SIG-M5 (cell line): ENCODE measurements at places on chromosomes 16 and 17.
A peak's percentile ranks its signal among the peaks of the same experiment; 100 is the strongest.

GRCh38 chr16:19913340-19913645 lies 28.6 kb upstream of the GPRC5B start:
- no peak for DNase-seq

DNA sequence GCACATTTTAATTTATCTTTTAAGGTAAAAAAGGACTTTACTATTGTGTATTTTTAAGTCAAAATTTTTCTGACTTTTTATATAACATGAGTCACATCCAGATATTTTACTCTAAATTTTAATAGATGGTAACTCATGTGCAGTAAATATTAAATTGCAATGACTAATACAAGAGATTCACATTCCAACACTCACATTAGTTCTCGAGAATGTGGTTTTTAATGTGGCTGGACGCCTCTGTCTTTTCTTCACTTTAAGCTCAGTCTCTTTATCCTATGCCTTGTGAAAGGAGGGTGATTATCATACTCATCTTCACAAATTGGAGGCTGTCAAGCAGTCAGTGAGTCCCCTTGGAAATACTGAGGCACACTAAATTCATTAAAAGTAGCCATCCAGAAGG lies 315.6 kb downstream of the HS3ST3B1 start:
- DNase-seq = no peak

GRCh38 chr17:72515291-72516065 lies 394.7 kb downstream of the SOX9 start:
- no peak for DNase-seq

DNA sequence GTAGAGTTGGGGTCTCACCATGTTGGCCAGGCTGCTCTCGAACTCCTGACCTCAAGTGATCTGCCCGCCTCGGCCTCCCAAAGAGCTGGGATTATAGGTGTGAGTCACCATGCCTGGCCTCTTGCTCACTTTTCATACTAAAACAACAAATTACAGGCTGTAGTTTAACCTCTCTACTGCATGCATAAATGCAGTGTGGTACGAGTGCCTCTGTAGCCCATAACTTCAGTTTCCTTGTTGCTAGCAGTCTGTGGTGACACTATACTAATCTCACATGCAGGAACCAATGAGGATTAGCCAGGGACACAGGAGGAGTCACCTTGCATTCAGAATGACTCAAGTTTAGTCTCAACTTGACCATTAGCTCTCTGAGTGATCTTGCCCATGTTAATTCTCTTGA lies 20.1 kb downstream of the HMOX2 start:
- no peak for DNase-seq

DNA sequence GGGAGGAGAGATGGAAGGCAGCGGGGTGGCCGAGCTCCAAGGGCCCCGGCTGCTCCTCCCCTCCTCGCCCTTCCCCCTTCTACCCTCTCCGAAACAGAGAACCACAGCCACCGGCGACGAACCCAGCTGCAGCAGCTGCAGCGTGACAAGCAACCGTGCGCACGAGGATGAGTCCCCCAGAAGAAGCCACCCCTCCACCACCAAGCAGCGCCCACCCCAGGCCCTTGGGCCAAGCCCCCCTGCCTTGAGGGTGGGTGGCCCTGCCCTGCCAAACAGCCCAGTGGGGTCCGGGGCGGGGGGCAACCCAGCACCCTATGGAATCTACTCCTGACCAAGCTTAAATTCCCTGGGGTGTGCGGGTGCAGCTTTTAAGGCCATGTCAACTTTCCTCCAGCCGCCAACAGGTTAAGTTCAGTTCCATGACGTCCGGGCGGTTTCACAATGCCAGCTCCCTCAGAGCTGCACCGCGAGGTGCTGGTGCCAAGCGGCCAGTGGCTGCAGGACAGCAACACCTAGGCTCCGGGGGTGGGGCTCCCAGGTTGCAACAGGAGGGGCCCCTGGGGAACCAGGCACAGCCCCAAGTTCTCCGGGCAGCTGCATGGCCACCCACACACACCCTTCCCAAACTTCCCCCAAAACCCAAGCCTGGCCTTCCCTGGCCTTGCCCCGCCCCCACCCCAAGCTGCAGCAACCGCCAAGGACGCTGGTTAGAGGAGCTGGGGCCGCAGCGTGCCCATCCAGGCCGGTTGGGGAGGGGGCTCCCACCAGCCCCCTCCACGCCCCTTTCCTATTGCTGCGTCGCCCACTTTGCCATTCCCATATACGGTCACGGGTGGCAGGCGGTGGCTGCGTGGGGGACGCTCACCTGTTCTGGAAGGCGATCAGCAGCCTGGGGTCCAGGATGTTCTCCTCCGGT lies 2.0 kb downstream of the CBX4 start:
- peak; percentile 28 for DNase-seq

GRCh38 chr16:57693550-57693949 lies 1.1 kb upstream of the DRC7 start:
- DNase-seq = no peak

- DNase-seq = no peak
Measured at GRCh38 chr17:72730077-72730476, 362.4 kb downstream of the SLC39A11 start.

- DNase-seq = peak; percentile 46
Measured at GRCh38 chr16:53094013-53094630, 39.3 kb downstream of the CHD9 start.

- DNase-seq = no peak
Measured at GRCh38 chr16:3022208-3022683, 1.5 kb downstream of the HCFC1R1 start.

- DNase-seq = no peak
Measured at GRCh38 chr17:80650751-80651518, 106.3 kb downstream of the RPTOR start.

DNA sequence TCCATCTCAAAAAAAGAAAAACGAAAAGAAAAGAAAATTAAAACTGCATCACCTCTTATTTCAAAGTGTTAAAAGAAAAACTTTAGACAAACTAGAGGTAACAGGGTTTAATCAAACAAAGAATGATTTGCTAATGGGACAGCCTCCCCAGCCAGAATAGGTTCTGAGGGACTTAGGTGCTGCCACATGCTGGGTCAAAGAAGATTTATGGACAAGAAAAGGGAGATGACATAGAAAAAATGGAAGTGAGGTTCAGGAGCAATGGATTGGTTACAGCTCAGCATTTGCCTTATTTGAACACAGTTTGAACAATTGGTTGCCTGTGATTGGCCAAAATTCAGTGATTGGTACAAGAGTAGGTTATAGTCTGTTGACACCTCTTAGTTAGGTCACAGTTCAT lies 21.1 kb downstream of the TMC5 start:
- no peak for DNase-seq

DNA sequence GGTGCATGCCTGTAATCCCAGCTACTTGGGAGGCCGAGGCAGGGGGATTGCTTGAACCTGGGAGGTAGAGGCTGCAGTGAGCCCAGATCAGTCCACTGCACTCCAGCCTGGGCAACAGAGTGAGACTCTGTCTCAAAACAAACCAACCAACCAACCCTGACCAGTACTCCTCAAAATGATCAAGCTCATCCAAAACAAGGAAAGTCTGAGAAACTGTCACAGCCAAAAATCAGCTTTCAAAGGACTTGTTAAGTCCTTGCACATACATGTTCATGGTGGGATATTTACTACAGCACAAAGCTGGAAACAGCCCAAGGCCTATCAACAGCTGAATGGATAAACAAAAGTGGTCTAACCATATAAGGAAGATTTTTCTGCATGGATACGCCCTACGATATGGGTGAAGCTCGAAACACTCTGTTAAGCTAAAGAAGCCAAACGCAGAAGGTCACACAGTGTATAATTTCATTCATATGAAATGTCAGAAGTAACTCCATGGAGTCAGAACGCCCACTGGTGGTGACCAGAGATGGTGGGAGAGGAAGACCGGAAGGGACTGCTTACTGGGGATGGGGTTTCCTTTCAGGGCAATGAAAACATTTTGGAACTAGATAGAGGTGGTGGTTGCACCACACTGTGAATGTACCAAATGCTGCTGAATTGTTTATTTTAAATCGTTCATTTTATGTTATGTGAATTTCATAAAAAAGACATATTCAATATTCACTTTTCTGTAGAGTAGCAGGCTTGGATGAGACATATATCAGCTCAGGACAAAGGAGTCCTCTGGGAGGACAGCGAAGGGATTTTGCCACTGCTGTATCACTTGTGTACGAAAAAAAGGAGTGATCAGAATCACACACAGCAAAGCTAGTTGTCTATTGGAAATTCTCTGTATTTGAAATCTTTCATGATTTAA lies 17.7 kb downstream of the CCL17 start:
- DNase-seq = no peak

DNA sequence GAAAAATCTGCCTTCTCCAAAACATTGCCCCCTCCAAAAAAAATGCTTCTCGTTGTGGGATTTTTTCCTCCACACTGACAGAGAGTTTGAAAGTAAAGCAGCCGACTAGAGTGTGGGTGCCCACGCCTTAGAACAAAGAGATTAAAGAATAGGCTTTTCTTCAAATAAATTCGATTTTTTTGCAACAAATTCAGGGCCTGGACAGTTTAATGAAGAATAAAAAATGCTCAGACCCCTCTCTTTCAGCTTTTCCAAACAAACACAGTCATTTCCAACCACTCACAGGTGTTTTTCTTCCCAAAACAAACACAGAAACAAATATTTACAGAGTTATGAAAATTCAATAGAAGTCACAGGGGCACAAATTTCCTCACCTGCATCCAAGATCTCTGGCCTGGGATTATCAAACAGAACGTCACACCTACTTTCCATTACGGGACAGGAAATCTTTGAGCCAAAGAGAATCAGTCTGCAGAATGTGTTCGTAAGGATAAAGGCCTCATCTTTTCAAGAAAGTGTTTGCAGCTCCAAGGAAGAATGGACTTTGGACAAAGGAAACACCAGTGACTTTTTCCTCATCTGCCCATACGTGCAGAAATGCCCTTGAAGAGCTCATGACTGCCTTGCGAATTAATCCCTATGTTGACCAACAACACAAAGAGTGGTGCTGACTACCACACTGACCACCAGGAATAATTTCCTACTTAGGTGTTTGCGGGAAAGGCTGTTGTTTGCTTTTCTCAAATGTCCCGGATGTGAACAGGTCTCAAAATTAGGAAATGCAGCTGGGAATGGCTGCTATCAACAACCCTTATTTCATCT lies 31.3 kb upstream of the TOX3 start:
- no peak for DNase-seq

GRCh38 chr17:63547083-63547523 lies 3.2 kb upstream of the DCAF7 start:
- DNase-seq = no peak

GRCh38 chr16:9177861-9178260 lies 86.4 kb downstream of the HAPSTR1 start:
- no peak for DNase-seq

DNA sequence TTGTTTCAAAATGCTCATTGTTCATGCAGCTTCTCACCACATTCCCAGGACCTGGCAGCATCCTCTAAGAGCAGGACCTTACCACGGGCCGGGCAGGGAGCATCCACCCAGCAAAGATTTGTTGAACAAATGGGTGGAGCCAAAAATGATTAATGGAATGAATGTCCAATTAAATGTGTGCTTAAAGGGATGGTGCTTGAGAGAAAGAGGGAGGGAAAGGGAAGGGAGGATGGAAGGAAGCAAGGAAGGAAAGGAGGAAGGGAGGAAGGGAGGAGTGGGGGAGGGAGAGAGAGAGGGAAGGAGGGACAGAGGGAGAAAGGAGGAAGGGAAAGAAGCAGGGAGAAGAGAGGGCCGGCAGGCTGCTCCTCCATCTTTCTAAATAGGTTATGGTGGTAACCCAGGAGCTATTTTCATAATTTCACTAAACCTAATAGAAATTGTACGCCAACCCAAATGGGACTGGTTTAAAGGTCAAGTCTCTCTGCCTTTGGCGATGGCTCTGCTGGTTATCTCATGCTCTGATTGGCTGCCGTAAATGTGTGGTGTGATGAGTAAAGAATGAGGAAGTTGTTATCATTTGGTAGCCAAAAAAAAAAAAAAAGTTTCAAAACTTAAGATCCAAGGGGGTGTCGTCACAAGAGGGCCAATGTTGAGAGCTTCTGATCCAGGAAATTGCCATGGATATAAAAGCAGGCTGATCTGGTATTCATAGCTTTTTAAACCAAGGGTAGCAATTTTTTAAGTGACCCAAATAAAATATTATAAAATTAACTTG lies 126.7 kb upstream of the FOXF1 start:
- DNase-seq = no peak

DNA sequence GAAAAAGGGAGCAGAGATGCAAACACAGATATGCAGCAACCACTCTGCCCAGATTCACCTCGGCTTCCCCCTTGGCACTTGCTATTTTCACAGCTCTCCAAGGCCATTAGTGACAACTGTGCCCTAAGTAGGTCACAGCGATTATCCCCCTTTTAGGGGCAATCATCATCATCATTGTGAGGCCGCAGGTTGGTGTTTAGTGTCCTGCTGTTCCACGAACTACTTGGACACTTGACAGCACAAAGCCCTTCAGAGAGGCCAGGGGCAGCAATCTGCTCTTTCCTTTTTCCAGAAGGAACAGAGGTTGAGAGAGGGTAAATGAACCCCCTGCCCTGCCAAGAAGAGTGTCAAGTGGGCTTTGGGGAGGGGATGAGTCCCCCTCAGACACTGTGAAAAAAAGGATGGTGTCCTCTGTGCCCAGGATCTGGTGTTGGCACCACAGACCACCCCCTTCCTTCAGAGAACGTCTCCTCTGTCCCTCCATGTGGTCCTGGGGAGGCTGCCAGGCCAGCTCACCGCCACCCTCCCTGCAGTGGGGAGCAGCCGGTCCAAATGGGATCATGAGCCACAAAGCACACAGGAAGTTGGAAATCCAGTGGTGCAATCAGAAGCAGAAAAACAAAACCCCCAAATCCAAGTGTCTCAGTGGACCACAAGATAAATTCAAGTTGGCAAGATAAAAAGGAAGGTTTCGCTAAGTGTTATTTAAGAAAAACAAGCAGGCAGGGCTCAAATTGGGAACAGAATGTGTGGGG lies 78.4 kb upstream of the MED9 start:
- DNase-seq = no peak

GRCh38 chr17:1641065-1641403 lies 4.5 kb downstream of the SCARF1 start:
- no peak for DNase-seq

- DNase-seq = no peak
Measured at GRCh38 chr16:20409398-20410120, at the start of gene ACSM5. ACSM5 (plus strand) TSS chr16:20409534; CDS start chr16:20411485, 1,951 bp downstream.

- no peak for DNase-seq
Measured at GRCh38 chr17:1792495-1793446, 30.9 kb downstream of the SERPINF1 start.

- DNase-seq = no peak
Measured at GRCh38 chr16:72442385-72443158, 270.6 kb upstream of the PMFBP1 start.

GRCh38 chr16:83549316-83550182 lies 258.2 kb upstream of the HSBP1 start:
- no peak for DNase-seq
